ENCODE measurements at places on chromosomes 4 and X.

DNA sequence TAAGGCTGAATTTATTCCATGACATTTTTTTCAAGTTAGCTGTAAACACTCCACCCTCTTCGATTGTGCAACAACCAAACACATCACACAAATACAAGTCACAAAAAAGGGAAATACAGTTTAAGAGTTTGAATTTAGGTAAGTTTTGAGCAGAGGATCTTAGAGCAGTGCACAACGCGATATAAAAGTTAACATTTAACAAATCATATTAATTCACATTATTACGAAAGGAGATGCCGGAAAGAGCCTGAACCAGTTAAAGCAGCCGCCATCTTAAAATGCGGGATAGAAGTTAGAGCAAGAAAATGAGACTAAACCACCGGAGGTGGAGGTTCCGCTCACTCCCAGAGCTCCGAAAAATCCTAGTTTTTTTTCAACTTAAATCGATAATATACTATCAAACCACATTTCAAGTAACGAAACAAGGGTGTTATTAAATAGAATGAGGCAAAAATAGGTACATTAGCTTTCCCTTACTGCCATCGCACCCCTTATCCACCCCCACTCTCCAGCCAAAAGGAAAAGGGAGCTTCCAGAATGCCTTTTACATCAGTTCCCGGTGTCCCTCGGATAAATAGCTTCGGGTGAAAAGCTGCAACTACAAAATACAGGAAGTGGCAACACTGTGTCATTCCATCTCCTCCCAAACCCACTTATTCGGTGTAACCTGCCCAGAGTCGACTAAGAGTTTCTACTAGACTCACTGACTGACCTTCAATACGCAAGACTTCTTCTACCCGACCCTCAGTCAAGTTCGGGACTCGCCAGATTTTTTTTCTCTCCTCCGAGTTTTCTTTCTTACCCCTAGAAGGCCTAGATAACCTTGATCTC lies 1.9 kb downstream of the UBE2D3 start:
- no peak for DNase-seq

DNA sequence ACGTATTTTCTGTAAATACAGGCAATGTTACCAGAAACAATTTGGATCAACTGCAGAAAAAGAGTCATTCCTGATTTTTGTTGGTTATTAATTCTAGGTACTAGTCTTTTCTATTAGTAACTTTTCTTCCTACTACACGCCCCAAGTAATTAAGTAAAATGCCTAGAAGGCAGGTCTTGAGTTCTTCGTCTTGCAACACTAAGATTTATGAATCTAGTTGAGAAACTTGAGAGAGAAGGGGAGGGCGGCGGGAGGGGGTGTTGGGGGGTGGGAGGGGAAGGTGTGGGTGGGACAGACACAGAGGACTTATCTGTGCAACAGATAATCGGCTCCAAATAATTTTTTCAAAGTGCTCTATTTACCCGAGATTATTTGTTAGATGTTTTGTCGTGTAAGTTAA lies 3.0 kb downstream of the RAP2C start:
- no peak for DNase-seq

- no peak for DNase-seq
Observed at GRCh38 chrX:71619986-71620385, 1.7 kb upstream of the CXCR3 start.

DNA sequence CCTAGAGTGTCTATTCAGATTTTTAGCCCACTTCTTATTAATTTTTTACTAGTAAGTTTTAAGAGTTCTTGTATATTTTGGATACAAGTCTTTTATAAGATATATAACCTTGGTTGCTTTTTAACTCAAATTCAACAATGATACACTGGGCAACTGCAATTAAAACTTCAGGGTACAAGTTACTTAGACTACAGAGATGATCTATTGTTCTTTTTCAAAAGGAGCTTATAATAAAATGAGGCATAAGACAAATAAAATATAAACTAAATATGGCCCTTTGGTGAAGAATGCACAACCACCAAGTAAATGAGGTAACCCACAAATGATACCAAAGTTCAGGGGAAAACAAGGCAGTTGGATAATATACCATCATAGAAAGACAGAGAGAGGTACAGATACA lies 37.6 kb upstream of the CXCL6 start:
- no peak for DNase-seq

DNA sequence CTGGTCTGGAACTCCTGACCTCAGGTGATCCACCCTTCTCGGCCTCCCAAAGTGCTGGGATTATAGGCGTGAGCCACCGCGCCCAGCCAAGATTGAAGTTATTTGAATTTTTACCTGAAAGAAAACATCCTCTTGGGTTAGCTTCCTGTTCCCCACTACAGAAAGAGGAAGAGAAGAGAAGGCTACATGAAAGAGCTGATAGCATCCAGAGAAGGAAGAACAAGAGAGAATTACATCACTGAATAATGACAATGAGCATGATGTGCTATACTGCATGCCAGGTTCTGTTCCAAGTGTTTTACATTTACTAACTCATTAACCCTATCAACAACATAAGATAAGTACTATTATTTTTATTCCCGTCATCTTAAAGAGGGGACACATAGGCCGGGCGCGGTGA lies 11.5 kb upstream of the TBC1D1 start:
- DNase-seq, result no peak

DNA sequence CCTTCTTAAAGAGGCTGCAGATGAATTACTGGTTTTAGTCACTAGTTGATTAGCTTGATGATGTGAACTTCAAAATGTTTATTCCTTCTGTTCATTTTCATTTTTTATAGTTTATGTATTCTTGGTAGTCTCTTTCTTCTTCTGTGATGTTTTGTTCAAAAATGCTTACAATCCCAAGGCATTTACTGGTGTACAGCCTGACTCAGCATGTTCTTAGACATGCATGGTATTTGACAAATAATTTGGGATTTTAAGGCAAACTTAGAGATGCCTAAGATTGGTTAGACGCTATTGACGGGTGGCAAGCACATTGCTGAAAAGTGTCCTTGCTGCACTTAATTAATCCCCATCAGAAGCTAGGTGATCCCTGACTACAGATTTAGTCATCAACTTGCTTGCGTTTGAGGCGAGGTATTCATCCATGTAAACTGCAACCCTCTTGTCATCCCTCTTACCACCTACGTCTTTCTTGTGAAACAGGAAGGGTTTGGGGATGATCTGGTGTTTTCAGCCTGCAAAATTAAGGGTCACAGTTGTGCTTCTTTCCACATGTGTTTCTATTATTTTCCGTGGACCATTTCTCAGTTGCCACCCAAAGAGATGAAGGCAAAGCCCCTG lies 331.8 kb downstream of the DKK2 start:
- DNase-seq, result no peak

- DNase-seq, result no peak
Observed at GRCh38 chr4:41394481-41394894, 137.8 kb downstream of the UCHL1 start.

- DNase-seq, result no peak
Observed at GRCh38 chr4:79987401-79987800, 85.6 kb downstream of the ANTXR2 start.

GRCh38 chrX:48520976-48521352 lies 644 bp upstream of the EBP start:
- DNase-seq, result no peak

GRCh38 chrX:125826080-125826479 lies 340.0 kb downstream of the DCAF12L2 start:
- DNase-seq, result no peak

- DNase-seq, result no peak
Observed at GRCh38 chr4:124433500-124433899, 279.0 kb downstream of the ANKRD50 start.

DNA sequence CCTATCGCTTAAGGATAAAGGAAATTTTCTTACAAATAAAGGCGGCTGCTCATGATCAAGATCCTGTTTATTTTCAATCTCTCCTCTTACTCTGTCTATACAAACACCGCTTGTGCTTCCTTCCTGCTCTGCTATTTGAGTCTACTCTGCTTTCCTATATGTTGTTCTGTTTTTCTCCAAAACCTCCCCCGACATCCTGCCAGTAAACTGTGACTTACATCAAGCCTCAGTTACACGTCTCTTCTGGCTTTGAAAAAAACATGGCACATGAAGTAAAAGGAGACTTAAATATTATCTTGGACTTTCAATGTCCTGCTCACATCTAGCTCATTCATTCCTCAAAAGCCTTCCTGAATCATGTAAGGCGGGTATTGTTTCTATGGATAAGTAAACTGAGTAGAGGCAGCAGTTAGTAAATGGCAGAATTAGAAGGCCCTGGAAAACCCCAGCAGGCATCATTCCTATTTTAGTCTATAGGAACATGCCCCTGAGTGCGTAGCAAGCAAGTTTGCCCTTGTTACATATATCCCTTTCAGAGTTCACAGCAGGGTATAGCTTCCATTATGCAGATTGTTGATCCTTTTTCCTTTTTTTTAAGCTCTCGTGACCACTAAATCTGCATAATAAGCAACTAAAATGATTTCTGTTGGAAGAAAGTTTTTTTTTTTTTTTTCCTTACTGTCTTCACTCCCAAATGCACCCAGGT lies 280.1 kb downstream of the RAPGEF2 start:
- DNase-seq, result no peak

DNA sequence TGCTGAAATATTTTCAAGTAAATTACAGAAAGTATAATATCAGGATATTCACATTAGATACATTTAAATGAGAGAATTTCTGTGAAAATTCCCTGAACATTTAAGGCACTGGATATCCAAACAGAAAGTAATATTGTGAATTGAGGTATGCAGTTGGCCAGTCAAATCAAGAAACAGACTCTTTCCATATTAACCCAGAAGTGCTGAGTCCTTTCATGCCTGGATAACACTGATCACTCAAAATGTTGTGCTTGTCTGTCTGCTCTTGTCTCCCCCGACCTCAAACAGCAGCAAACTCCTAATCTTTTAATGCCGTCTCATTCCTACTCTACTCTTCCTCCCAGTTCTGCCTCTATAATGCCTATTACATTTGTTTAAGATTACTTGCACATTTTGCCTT lies 51.2 kb downstream of the TBC1D9 start:
- DNase-seq, result no peak

DNA sequence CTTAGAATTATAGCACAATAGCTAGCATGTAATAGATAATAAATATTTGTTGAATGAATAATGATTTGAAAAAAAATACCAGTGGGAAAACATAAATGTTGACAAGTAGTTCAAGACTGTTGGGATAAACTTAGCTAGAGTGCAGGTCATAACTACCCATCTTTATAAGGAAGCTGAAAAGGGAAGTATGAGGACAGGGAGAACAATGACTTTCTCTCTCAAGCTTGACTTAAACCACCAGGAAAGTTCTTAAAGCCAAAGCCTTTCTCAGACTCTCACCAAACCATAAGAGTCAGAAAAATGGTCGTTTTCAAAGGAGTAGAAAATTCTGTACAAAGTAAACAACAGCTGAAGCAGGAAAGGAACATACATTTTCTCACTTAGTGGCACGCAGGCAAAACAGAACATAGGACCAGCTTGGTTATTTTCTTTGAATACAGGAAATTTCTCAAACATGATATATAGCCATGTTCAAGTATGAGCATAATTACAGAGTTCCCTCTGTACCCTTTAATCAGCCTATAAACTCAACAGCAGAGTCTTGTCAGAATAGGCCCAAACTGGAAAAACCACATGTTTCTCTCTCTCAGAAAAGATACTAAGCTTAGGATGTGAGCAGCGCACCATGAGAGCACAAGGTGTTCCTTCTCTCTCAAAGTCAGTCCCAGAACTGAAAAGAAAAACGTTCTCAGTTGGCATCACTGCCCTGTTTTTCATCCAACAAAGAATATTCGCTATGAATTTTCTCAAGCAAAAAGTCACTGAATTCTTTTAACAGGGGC lies 28.7 kb downstream of the MAPK10 start:
- no peak for DNase-seq

- DNase-seq, result no peak
Observed at GRCh38 chr4:86521373-86521969, 72.6 kb upstream of the PTPN13 start.

DNA sequence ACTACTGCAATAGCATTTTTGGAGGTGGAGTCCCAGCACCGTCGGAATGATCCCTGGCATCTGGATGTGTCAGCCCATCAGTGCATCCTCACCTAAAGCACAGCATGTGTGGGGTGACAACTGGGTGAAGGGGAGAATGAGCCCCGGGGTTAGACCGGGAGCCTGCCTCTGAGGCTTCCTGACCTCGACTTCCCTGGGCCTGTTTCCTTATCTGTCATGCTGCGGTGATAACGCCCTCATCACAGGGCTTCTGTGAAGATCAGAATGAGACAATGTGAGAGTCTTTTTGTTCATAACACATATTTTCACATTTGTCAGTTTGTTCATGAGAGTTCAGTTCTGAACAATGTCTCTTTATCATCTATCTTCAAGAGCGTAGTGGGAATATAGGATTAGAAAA lies 31.1 kb upstream of the PDLIM3 start:
- no peak for DNase-seq

DNA sequence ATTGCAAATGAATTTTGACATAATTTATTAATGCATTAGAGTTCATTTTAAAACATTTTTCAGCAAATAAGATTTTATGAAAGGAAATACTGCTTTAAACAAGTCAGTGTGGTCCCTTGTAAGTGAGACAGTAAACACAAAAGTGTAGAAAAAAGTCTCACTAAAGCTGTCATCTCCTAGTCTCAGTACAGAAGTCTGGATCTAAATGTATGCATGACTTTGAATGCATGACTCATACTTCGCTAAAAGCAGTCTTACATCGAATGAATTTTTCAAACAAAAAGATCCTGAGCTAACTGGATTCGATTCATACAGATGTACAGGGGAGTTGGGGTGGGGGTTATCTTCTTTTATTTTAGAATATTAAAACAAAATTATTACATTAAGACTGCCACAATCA lies 207.4 kb upstream of the VCX start:
- no peak for DNase-seq

GRCh38 chrX:132756439-132756838 lies 202.0 kb downstream of the HS6ST2 start:
- no peak for DNase-seq

DNA sequence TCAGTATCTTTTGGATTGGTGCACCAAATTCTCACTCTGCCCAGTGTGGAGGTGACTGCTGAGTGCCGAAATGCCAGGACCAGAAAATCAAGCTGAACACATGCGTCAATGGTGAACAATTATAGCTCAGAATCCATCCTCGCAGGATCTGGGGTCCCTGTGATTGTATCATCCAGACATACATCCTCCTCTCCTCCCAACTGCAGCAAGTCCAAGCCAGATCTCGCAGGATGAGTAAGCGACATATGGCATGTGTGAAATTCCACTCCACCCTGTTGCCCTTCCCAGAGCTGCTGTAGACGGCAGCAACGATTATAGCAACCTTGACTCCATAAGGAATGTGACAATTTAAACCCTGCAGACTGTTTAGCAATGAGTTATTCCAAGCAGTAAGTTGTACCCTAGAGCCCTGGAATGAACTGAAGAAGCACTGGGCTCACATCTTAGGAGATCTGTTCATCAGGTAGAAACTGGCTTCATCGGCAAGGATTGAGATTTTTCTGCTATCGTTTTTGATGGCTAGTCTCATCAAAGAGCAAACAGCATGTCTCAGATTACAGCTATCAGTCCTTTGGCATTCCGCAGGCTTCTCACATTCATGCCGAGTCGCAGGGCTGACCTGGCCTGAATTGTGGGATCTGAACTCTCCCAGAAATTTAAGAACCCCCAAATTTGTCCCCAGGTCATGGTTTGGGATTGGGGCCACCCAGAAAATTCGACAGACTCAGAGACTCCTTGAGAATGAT lies 35.5 kb upstream of the SORBS2 start:
- DNase-seq, result no peak

Measured in thoracic aorta (tissue), 2 donors.